ENCODE measurements at places on chromosomes 3 and 15.

GRCh38 chr3:36525115-36525801 lies 145.0 kb downstream of the STAC start:
- no peak for DNase-seq

- no peak for DNase-seq
These were observed 1.0 kb downstream of the LYSMD4 start for GRCh38 chr15:99732124-99732750.

DNA sequence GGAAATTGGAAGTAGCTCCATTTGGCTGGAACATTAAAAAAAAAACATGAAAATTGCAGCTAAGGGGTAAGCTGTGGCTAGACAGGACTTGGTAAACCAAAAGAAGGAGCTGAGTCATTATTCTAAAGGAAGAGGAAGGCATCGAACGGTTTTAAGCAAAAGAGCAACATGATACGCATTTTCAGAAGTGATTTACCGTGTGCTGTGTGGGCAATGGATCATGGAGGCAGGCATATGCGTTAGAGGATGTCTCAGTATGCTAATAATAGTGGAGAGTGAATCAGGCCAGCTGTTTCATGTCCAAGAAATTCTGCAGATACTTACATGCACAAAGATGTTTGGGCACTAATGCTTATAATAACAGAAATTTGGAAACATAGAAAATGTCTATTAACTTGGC lies 409.1 kb upstream of the ATP11B start:
- DNase-seq = no peak

- no peak for DNase-seq
These were observed 23.1 kb downstream of the SLC30A4 start for GRCh38 chr15:45499426-45499825.

GRCh38 chr3:50807266-50807665 lies 132.5 kb downstream of the DOCK3 start:
- no peak for DNase-seq

- no peak for DNase-seq
These were observed 42.5 kb downstream of the ANXA2 start for GRCh38 chr15:60355148-60355857.

- no peak for DNase-seq
These were observed 6.1 kb downstream of the ABTB1 start for GRCh38 chr3:127678611-127679533.

DNA sequence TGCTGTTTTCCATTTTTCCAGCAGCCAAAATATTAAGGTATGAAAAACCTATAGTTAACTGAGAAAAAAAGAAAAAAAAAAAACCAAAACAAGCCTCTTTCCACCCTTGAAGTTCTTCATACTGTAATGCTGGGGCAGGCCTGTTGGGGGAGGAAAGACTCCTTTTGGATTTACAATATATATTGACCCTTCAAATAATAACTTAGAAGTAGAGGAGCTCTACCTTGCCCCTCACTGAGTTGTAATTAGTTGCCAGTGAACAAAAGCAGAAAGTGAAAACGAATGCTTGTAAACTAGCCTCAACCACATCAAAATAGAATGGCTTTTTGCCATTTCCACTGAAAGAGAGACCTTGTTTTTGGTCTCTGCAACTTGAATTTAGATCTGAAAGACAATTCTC lies 326.6 kb downstream of the NR2F2 start:
- DNase-seq = no peak

GRCh38 chr3:34012102-34012461 lies 213.7 kb downstream of the PDCD6IP start:
- no peak for DNase-seq

DNA sequence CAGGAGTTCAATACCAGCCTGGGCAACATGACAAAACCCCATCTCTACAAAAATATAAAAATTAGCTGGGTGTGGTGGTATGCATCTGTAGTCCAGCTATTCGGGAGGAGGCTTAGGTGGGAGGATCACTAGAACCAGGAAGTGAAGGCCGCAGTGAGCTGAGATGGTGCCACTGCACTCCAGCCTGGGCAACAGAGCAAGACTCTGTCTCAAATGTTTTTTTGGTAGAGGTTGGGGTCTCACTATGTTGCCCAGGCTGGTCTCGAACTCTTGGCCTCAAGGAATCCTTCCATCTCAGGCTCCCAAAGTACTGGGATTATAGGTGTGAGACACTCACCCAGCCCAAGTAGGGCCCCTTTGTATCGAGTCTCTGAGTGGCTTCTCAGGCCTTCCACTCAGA lies 1.9 kb upstream of the IFRD2 start:
- DNase-seq = no peak

DNA sequence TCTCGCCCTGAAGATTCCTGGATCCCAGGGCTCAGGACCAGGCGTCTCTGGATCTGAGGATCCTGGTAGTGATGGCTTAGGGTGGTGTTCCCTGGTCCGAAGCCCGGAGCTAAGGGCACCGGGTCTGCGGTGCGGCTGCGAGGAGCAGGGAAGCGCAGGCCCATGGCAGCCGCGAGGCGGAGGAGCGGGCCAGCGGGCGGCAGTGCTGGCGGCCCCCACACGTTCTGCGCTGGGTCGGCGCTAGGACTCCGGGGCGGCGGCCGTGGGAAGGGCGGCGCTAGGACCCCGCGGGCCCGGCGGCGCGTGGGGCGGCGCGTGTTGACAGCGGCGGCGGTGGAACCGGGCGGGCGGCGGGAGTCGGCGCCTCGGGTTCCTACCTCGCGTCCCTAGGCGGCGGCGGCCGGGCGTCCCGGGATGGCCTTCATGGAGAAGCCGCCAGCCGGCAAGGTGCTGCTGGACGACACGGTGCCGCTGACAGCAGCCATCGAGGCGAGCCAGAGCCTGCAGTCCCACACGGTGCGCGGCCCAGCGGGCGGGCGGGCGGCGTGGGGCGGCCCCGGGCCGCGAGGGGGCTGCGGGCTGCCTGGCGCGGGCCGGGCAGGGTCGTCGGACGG lies at the start of gene PXK:
Gene PXK, plus strand, starts transcription at position 318 of the 614 bp plus-strand sequence. Its CDS starts 97 bp downstream, at position 415.
- DNase-seq = peak; percentile 76
